Activated T-helper 9 cell treated with anti-CD3 and anti-CD28 coated beads, Interleukin-2, amount 50 U/mL, for 16 hours (primary cell): ENCODE measurements at places on chromosomes 12 and 14.

DNA sequence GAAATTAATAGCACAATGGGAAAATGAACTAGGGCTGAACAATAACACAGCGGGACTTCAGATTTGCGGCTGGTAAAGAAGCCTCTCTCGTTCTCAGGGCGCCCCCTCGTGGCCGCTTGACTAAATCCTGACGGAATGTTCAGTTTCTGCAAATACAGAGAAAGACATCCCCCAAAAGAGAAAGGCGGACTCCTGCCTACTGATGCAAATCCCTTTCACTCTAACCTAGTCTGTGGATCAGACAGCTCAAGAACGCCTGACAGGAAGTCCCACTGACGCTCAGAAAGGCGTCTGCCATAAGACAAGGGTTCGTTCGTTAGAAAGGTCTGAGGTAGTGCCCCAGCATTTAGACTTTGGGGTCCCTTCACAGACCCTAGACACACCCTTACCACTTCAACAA, 2.5 kb downstream of the NUAK1 start:
- DNase-seq: peak; percentile 49

DNA sequence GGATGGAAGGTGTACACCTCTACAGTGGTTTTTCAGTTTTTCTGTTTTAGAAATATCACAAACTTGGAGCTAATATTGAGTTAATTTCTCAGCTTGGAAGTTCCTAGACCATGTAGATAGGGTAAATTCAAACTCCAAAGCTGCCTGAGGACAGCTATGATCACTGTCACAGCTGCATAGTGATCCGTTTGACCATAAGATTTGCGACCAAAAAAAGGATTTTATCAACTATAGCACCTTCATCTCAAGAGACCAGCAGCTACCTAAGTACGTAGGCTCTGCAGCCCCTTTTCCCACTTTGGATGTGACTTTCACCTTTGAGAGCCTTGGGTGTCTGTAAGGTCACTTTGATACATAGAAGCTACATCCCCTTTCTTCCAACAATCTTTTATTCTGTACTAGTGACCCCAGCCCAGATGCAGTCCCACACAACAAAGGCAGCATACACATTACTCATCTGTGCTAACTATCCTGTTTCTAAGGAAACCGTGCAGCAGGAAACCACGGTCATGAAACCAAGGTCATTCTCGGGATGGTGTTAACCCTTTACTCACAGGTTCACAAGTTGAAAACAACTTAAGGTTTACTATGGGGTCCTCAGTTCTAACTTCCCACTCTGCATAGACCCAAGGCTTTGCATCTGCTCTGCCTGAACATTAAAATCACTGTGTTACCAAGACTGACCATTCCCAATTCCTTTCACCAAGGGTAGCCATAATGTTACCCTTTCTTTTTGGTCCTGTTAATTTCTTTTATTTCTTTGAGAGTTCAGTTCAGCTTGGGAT, 75.4 kb downstream of the IFT81 start:
- no peak for DNase-seq

DNA sequence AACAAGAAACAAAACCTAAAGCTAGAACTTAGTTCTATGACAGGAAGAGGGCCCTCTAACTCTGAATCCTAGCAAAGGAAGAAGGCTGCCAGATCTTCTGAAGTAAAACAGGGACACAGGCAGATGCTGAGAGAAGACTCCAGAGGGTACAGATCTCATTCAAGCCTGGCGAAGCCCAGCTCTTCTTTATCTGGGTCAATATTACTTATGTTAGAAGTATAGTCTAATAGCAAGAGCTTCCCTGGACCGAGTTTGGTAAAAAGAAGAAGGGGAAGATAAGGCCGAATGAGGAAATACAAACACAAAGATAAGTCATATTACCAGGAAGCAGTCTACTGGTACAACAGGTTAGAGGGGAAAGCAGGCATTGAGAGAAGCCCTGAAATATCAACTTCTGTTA, 79.9 kb upstream of the CCDC91 start:
- no peak for DNase-seq

DNA sequence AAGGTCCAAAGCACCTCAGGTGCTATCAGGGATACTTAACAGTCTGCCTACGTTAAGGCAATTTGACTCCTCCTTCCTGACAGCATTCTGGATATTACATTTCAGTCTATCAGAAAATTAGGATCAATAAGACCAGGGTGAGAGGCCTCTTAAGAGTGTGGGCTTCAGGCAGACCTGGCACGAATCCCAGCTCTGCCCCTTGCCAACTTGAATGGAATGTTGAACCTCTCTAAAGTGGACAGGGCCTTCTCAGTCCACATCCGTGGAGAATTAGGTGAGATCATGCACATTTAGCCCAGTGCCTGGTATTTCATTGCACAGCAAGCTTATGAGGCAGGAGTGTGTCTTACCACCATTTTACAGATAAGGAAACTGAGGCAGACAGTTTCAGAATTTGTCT, 25.9 kb downstream of the DCAF4 start:
- DNase-seq: no peak

GRCh38 chr12:118237052-118237665, 101.2 kb downstream of the PEBP1 start:
- no peak for DNase-seq

DNA sequence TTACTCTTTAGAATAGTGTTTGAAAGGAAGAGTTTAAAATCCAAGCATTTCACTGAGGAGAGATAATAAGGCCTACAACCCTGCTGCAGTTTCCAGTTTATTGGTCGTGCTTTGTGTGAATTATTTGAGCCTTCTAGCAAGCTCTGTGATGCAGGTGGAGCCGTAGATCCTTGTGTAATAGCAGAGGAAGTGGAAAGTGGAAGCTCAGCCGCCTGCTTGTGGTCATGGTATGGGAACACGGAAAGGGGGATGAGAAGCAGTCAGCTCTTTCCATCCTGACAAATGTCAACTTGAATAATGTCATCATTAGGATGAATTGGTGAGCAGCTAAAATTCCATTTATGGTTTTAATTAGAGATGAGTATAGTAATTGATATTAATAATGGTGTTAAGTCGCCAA, 29.1 kb downstream of the SYNE2 start:
- DNase-seq: no peak

GRCh38 chr14:25118671-25119070, 68.7 kb upstream of the STXBP6 start:
- DNase-seq: no peak

GRCh38 chr12:31832740-31833729, 104.2 kb upstream of the AMN1 start:
- no peak for DNase-seq

DNA sequence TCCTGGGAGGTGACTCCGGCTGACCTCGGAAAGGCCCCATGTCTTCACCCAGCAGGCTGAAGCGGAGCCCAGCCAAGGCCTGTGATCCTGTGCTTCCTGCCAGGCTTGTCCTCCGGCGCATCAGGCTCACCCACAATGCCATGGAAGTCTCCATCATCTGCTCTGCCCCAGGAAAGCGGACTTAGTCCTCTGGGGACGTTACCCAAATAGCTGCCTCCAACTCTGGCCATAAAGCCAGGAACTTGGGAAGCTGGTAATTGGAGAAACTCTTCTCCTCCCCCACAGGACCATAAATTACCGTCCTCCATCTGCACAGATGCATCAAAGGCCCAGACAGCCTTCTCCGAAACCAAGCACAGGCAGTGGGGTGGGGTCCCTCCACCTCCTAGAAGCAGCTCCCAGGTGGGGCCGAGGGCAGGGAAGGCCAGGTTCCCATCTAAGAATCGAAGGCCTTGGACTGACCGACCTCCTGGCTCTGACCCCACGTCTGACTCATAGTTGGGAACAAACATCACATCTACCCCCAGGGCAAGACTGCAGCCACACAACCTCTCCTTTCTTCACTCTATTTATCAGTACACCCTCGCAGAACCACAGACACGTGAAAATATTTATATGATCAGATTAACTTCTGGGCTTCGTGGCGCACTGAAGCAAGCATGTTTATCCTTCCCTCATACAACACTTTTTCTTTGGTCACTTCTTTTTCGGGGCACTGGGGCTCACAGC, 56.4 kb downstream of the PITPNM2 start:
- no peak for DNase-seq

GRCh38 chr12:48038085-48038484, 33.8 kb upstream of the COL2A1 start:
- no peak for DNase-seq

- DNase-seq: no peak
These were observed 11.7 kb downstream of the CAMKK2 start for GRCh38 chr12:121284551-121285390.

DNA sequence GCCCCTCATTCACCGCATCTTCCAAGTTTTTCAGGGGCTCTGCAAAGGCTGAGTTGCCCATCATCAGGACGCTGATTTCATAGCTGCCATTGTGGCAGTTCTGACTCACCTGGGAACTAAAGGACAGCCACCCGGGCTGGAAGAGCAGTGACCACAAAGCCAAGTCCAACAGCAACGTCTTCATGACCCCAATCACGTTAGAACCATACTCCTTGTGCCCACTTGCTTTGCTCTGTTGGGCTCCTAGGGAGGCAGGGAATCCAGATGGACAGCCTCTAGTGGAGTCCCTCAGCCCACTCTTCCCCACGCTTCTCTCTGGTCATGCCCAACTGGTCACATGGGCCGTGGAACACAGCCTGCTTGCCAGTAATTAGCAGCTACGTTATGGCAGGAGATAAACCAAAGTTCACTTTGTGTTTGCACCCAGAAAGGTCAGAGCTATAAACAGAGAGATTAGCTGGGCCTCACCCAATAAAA, at the start of gene GUCY2C:
GUCY2C (minus strand) TSS at position 335 of the 477 bp plus-strand sequence; CDS start at position 184, 151 bp downstream.
- no peak for DNase-seq

- DNase-seq: no peak
These were observed 1.3 kb upstream of the CD27 start for GRCh38 chr12:6443361-6443983.

GRCh38 chr12:50980545-50980944, 28.2 kb downstream of the HIGD1C start:
- DNase-seq: no peak

GRCh38 chr12:53186745-53187144, 6.0 kb upstream of the CSAD start:
- DNase-seq: no peak

DNA sequence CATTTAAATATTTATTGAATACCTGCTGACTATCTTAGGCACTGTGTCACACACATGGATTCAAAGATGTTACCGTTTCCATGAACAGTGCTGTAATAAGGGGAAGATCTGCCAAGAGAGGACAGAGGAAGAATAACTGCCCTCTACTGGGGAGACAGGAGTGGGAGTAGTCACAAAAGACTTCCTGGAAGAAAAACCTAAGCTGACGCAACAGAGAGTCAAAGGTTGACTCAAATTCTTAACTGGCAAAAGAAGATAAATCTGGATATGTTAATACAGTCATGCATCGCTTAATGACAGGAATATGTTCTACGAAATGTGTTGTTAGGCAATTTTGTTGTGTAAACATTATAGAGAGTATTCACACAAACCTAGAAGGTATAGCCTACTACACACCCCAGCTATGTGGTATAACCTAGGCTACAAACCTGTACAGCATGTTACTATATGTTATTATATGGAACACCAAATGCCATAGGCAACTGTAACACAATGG, 51.5 kb downstream of the DCAF5 start:
- no peak for DNase-seq

- no peak for DNase-seq
These were observed 91.3 kb downstream of the DAD1 start for GRCh38 chr14:22497671-22498093.

GRCh38 chr14:99575043-99576023, 28.7 kb downstream of the CCDC85C start:
- DNase-seq: no peak

GRCh38 chr12:104480826-104481440, 24.2 kb downstream of the CHST11 start:
- DNase-seq: no peak

DNA sequence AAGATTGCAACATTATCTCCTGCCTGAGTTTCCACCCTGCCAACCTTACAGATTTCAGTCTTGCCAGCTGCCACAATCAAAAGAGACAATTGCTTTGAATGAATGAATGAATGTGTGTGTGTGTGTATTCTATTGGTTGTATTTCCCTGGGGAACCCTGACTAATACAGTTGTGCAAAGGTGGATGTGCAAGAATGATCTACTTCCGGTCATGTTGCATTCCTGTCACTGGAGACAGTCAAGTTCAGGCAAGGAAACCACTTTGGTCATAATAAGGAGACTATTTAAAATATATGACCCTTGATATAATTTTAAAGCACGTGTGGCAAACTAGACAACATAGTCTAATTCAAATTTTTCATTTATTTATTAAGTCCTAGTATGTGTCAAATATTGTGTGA, 13.1 kb downstream of the RERG start:
- no peak for DNase-seq

DNA sequence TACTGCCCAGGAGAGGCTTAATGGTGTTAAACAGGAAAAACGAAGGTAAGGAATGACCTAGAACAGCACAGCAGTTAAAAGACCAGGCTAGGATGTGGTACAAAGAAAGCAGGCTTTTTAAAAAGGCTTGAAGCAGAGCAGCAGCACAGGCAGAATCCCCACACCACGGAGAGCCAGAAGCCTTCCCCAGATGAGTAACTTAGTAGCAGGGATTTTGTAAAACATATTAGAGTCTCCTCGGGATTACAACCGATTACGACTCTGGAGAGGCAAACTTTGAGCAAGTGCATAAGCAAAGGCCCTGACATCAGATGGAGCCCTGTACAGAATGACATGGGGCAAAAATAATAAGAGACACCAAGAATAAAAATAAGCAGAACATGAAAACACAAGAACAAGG, 37.1 kb upstream of the DHRS4 start:
- no peak for DNase-seq

DNA sequence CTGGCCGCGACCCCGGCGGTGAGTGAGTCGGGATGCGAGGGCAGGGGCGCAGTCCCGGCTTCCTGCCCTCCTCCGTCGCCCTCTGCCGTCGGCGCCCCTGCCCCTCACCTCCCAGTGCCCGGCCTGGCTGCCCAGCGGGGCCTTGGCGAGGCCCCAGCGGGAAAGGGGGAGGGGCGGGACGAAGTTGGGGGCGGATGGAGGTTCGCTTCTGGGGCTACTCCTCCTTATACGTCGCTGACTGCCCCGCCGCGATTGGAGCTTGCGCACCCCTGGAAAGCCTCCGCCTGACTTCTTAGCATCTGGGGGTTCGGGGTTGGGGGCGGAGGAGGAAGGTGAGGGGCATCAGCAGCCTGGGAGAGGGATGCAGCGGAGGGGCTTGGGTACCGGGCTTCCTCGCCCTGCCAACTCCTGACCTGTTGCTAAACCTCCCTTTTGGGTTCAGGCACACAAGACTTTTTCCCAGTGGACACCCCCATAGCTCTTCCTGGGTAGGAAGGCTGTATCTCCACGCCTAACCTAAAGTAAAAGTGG, 406 bp downstream of the TMEM263 start:
- DNase-seq: peak; percentile 34

- DNase-seq: no peak
These were observed 125.1 kb upstream of the GRIP1 start for GRCh38 chr12:66803930-66804329.

- DNase-seq: no peak
These were observed 154.2 kb downstream of the APAF1 start for GRCh38 chr12:98799146-98799810.
